ENCODE measurements at places on chromosomes 11 and 22.
A peak's percentile ranks its signal among the peaks of the same experiment; 100 is the strongest.

DNA sequence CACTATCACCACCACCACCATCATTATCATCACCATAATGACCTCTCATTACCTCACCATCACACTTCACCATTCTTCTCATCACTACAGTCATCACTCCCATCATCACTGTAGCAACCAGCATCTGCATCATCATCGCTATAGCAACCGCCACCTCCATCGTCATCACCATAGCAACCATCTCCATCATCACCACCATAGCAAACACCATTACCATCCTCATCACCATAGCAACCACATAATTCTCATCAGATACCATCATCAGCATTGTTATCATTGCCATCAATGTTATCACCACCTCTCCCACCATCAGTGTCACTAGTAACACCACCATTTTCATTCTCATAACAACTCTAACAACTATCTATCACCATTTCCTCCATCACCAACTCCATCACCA, 23.1 kb upstream of the CD82 start:
- no peak for DNase-seq

- DNase-seq, result no peak
These were observed 10.8 kb downstream of the FAM227A start for GRCh38 chr22:38645430-38645829.

GRCh38 chr11:19975414-19975990, 184.8 kb downstream of the DBX1 start:
- DNase-seq, result no peak

GRCh38 chr22:44536411-44536810, 38.4 kb upstream of the RTL6 start:
- DNase-seq, result no peak

GRCh38 chr22:26656891-26657851, at the start of gene MIAT:
MIAT (plus strand) TSS chr22:26657588.
- DNase-seq, result peak; percentile 81

- DNase-seq, result no peak
These were observed 26.6 kb upstream of the AMPD3 start for GRCh38 chr11:10428453-10428852.

- DNase-seq, result no peak
These were observed 13.8 kb downstream of the SMARCB1 start for GRCh38 chr22:23800297-23801237.

DNA sequence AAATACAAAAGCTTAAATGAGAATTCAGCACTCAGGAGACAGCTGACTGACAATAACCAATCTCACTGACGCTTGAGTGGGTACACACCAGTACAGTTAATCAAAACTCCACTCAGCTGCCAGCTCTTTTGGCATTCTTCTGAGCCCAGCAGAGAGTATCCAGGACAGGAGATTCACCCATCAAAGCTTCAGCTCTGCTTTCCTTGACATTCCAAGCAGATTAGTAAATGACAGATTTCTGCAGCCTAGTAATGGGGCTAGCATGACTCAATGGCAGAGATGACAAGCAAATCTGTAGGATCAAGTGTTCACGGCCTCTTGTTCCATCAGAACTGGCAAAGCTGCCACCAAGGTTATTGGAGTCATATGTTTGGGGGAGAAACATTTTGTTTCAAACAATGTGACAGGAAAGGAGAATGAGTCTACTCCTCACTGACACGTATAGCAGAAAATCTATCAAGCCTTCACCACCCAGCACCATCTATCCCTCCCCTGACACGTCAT, 420.0 kb downstream of the DYNC2H1 start:
- no peak for DNase-seq

- no peak for DNase-seq
These were observed 45.1 kb downstream of the FLI1 start for GRCh38 chr11:128738942-128739341.

GRCh38 chr11:9530020-9530621, 43.3 kb upstream of the WEE1 start:
- no peak for DNase-seq

GRCh38 chr11:111357150-111358037, 21.7 kb downstream of the POU2AF1 start:
- DNase-seq, result no peak

DNA sequence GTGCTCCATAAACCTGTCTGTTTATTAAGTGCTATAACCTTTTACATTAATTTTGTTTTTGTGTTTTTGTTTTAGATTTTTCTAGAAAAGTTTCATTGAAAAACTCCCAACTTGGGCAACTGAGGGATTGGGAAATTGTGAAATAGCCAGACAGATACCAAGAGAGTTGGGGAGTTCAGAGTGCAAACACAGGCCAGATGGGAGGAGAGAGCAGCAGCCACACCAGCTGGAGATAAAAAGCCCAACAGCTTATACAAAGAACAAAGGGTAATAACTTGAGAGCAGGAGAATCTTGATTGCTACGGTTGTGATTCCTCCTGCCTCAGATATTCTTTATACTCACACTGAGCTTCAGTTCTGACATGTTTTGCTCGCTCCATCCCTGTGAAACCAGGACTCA, 1642.2 kb downstream of the LRRC4C start:
- no peak for DNase-seq

DNA sequence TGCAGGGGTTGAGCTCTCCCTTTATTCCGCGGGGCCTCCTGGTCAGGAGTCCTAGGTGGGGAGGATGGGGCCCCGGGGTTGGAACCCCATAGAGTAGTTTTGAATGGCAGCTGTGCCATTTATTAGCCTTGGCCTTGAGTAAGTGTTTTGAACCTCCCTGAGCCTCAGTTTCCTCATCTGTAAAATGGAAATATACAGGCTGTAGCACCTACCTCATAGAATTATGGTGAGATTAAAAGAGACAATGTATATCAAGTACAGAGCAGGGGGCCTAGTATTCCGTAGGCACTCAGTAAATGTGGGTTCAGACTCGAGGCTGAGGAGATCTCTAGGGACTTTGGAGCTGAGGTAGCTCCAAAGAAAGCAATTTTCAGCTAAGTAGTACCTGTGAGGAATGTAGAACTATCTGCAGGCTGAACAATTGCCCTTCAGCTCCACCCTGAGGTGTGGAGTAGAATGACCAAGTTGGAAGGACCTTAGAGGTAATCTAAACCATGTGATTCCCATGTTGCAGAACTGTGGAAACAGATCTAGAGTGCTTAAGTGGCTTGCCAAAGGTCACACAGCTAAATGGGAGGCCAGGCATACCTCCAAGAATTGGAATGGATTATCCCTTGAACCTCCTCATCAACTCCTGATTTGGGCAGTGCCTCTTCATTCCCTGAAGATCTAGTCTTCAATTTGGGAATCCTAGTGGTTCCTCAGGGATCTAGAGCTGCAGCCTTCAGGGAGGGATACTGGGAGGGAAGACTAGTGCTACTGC, 682 bp downstream of the PGAP2 start:
- DNase-seq, result peak; percentile 74

- DNase-seq, result no peak
These were observed 194.0 kb downstream of the FAM181B start for GRCh38 chr11:82539669-82540068.

DNA sequence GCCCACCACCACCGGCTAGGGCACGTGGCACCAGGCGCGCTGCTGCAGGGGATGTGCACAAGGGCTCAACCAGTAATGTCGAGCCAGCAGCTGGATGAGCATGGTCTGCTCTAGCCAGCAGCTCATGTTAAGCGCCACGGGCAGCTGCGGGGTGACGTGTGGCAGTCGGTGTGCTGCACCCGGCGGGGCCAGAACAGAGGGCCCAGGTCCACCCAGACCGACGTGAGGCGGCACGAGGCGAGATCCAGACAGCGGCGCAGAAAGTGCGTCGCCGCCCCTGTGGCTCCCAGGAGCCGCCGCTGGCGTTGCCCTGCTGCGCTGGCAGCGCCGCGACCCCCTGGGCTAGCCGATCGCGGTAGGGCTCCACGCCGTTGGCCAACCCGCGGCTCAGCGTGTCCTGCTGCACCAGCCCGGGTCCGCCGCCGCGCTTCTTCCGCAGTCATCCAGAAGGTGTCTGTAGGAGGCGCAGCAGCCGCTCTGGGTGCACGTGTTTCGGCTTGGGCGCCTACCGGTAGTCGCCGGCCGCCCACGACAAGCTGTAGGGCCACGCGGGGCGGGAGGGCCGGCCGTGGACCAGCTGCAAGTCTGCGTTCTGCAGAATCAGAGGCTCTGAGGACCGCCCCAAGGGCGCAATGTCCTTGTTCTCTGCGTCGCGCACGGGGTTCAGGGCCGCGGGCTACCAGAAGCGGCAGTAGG, 4.6 kb upstream of the GALR3 start:
- DNase-seq, result peak; percentile 55

GRCh38 chr11:83863272-83863671, 577.1 kb upstream of the CCDC90B start:
- no peak for DNase-seq

DNA sequence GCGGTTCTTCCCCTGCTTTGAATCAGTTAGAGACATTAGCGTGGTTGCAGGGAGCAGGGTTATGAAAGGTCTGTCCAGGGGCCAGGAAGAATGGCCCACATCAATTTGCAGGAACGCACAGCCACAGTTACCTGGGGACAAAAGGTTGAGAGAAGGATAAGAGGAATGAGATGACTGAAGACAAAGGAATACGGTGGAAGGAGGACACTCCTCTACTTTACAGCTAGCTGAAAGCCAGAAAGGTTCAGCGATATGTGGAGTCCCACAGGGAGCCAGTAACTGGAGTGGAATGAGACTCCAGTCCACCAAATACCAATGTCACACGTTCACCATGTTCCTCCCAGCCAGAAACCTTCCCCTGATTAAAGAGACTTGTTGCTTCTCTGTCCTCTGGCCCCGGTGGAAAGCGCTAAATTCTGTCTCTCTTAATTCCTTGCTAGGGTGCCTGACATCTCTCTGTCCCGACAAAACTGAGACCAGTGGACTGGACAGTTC, 10.7 kb downstream of the XNDC1N start:
- no peak for DNase-seq

GRCh38 chr22:17086788-17087497, 2.1 kb downstream of the IL17RA start:
- DNase-seq, result no peak

DNA sequence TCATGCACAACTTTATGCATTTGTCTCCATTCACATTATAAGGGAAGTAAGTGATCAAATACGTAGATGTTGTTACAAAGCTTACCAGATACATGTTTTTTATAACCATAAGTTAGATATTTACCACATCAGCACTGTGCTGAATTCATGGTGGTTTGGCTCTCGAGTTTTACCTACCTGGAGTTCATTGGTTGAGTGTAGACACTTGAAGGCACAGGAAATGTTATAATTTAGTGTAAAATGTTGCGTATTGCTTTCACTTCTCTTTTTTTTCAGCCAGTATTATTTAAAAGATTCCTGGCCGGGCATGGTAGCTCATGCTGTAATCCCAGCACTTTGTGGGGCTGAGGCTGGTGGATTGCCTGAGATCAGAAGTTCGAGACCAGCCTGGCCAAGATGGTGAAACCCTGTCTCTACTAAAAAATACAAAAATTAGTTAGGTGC, 53.1 kb upstream of the GRK2 start:
- DNase-seq, result peak; percentile 52

- no peak for DNase-seq
These were observed 106.8 kb upstream of the ALX4 start for GRCh38 chr11:44416776-44417175.

DNA sequence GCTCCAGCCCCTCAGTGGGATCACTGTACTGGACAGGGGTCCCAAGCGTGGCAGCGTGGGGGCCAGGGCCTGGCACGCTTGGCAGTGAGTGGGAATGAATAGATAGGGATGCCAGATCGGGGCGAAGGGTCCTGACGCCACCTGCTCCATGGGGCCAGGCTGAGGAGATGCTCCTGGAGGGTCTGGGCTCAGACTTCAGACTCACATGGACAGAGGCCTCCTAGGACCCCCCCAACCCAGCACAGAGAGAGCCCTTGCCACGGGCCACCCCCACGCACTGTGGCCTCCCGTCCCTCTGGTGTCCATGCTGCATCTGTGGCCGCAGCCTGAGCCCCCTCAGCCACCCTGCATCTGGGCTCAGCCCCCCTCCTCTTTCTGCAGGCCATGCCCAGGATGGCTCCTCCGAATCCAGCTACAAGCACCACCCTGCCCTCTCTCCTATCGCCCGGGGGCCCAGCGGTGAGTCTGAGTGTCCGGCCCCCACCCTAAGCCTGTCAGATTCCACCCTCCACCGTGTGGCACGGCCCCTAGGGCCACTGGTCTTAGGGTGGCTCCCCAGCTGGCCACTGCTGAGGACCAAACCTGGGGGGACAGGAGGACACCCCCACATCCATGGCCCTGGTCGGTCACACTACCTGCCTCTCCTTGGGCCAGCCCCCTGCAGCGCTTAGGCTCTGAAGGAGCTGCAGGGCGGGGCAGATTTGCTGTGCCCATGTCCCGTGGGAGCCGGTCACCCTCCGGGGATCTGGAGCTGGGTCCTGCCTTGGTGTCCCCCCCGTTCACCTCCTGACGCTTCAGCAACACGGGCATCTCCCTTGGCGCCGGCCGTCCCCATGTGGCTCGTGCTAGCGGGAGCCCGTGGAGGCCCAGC, 2.7 kb downstream of the MUC5AC start:
- DNase-seq, result no peak

DNA sequence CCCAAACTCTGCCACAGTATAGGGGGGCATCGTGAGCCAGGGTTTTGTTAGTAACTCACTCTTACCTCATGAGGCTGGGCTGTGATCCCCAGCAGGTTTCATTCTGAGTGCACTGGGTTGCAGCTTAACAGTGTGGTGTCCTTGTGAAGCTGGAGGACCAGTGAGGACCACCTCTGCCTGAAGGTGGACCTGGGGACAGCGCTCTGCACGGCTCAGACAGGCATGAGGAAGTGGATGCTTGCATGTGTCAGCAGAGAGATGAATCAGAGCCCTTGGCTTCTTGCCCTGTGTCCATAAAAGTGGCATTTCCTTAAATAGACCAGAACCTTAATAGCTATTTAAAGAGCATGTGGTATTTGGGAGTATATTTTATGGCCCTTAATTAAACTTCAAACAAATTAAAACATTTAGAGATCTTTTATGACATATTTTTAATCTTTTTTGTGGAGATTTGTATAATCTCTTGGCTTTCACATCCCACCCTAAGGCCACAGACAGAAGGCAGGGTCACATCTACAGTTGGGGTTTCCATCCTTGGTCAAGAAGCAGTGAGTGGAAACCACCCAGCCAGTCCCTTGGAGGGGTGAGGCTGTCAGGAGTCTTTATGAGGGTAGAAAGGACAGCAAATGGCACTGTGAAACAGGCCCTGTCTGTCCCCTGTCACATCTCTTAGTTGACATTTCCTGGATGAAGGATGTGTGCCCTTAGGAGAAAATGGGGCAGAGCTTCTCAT, 24.8 kb upstream of the ADORA2A start:
- no peak for DNase-seq

GRCh38 chr11:326592-326841, 5.9 kb upstream of the IFITM3 start:
- no peak for DNase-seq

- no peak for DNase-seq
These were observed 655.7 kb upstream of the KIRREL3 start for GRCh38 chr11:127656116-127656836.

- peak; percentile 41 for DNase-seq
These were observed 84.6 kb downstream of the SWAP70 start for GRCh38 chr11:9748361-9748970.

GRCh38 chr11:2215230-2215560, 43.6 kb upstream of the TH start:
- DNase-seq, result no peak

DNA sequence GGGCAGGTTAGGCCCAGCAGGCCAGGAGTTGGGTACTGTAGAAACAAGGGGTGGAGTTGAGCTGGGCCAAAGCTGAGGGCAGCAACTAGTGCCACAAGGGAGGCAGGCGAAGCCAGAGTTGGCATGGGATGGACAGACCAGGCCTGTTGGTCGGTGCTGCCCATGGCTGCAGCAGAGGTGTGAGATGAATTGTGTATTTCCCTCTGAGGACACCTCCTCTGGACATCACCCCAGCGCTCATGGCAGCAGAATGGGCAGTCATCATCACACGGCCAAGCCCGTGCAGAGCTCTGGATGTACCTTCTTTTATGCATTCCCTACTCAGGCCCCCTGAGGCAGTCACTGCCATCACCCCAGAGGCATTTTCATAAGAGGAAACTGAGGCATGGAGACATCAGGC, 20.3 kb downstream of the TAB1 start:
- no peak for DNase-seq

Measured in naive thymus-derived CD8-positive, alpha-beta T cell (primary cell).